ENCODE measurements at places on chromosomes 2 and 18. TPM values are rescaled to one million over a fixed set of nuclear protein-coding genes. Genes with fewer than 3 reads are reported as not detected.

CXCR1 gene
- 2.7 TPM for total RNA-seq

DNA sequence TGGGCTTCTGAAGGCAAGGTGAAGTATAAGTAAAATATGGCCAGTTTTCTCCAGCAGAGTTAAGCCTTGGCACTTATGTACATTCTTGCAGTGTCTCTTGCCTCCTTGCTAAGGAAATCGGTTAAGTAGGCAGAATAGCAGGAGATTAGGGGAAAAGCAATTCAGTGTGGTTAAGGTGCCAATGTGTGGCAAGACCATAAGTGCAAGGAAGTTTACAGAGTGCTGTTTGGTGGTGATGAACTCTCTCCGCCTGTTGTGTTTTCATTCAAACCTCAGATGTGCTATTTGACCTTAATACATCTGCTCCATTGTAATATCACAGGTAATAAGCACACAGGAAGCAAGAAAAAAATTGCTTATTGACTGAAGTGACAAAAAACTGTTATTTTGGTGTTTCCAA, 156.1 kb downstream of the MGAT5 start:
- DNase-seq = no peak
- no peaks in the 10 kb centered on the region for H3K27me3 ChIP-seq
- H3K4me1 ChIP-seq = peaks cover 36% of the 10 kb centered on the region
- no peak overlapping the region for H3K4me3 ChIP-seq
- H3K36me3 ChIP-seq = peaks cover 8% of the 10 kb centered on the region

RNU2-63P gene
- total RNA-seq = 16.1 TPM

GRCh38 chr2:13578547-13578946, 861.8 kb downstream of the TRIB2 start:
- no peak for DNase-seq
- H3K27me3 ChIP-seq = no peaks in the 10 kb centered on the region
- H3K36me3 ChIP-seq = no peaks in the 10 kb centered on the region
- H3K27ac ChIP-seq = no peak overlapping the region

DNA sequence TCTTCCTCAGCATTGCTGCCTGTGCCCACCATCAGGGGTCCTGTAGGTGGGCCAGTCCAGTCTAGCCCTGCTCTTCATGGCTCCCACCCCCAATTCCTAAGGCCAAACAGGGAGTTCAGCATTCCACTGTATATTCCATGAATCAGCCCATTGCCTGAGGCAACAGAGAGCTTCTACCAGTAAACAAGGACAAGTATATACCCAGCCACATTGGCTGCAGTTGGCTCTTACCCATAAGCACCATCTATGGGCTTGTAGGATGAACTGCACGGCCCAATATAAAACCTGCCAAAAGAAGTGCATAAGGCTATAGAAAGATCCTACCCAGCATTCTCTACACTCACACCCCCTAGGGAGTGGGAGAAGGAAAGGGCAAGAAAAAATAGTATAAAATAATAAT, 95.1 kb upstream of the SALL3 start:
- no peaks in the 10 kb centered on the region for H3K36me3 ChIP-seq
- no peak for DNase-seq
- H3K27me3 ChIP-seq = no peaks in the 10 kb centered on the region
- H3K4me1 ChIP-seq = no peaks in the 10 kb centered on the region
- no peak overlapping the region for H3K4me3 ChIP-seq

GRCh38 chr2:54015798-54016699, 45.3 kb upstream of the PSME4 start:
- peaks cover 31% of the 10 kb centered on the region for H3K4me1 ChIP-seq
- H3K27ac ChIP-seq = peak overlapping the region; percentile 37
- no peaks in the 10 kb centered on the region for H3K27me3 ChIP-seq
- no peak for DNase-seq
- peaks cover 8% of the 10 kb centered on the region for H3K36me3 ChIP-seq

IL1F10 gene
- not detected for total RNA-seq

GRCh38 chr2:167553635-167554034, 665.4 kb downstream of the XIRP2 start:
- DNase-seq = no peak
- no peaks in the 10 kb centered on the region for H3K36me3 ChIP-seq

Measured in activated CD4-positive, alpha-beta memory T cell treated with anti-CD3 and anti-CD28 coated beads, Interleukin-2, amount 10 ng/mL, durations not matched to agents 7 days and 5 days (primary cell).